ENCODE measurements at places on chromosomes 1 and 21.

DNA sequence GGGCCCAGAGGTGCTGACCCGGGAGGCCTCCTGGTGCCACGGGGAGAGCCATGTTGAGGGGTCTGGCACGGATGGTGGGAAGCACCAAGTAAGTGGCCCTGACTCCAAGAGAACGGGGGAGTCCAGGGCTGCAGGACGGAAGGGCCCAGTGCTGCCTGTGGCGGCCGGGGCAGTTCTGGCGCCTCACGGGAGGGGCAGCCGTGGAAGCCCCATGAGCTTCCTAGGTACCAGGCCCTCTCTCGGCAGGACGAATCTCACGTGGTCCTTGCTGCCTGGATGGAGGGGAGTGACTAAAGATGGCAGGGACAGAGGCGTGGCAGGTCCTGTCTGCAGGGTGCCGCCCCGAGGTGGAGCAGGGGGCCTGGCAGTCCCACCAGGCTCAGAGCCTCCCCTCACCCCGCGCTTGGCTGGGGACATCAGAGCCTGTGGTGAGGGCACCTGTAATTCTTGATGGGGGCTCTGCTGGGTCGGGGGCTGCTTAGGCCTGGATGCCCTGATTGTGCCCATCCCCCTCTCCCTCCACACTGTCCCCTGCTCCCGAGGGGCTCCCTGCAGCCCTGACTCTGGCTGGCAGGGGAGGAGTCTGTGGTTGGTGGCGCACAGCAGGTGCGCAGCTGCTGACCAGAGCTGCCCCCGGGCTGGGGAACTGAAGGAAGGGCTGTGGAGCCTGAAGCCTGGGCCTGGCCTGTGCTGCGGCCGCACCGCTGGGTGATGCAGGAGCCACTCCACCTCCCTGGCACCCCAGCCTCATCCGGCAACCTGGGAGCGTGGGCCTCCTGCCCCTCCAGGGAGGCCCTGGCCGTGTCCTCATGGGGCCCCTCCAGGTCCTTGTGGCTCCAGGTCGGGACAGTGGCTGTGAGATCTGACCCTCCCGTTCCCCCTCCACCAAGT lies 31.4 kb downstream of the POFUT2 start:
- no peak for DNase-seq

- DNase-seq: no peak
Observed at GRCh38 chr1:150409504-150410362, 45.8 kb downstream of the RPRD2 start.

DNA sequence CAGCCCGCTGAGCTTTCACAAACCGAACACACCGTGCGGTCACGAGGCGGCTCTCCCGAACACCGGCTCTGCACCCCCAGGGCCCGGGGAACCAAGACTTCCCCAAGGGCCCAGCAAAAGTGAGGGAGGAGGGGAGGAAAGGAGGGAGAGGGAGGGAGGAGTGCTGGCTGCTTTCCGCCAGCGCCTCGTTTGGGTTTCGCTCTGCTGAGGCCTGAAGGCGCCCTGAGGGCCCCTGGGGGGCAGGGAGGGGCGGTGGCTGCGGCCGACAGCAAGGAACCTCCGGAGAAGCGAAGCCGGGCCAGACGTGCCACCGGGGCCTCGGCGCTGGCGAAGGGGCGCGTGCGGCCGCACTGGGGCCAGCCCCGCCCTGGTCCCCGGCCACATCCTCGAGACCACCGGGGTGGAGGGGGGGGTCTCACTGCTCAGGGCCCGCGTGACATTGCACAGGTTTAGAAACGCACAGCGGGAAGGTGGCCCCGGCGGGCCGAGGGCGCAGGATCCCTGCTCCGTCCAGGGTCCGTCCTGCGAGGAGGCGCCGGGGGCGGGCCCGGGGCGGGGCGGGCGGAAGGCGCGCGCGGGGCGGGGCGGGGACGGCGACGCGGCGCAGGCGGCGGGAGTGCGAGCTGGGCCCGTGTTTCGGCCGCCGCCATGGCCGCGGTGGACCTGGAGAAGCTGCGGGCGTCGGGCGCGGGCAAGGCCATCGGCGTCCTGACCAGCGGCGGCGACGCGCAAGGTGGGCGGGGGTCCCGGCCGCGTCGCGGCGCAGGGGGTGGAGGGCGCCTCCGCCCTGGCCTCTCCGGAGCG lies at the start of gene PFKL:
TSS of gene PFKL (plus strand) at position 596 of the 804 bp plus-strand sequence. CDS start at position 649, 53 bp downstream.
- DNase-seq: peak; percentile 98

GRCh38 chr1:23529146-23530086 lies 1.6 kb downstream of the E2F2 start:
- no peak for DNase-seq

- DNase-seq: no peak
Observed at GRCh38 chr1:79737193-79737592, 730.7 kb upstream of the ADGRL4 start.

GRCh38 chr1:154954541-154954940 lies 1.4 kb downstream of the PBXIP1 start:
- no peak for DNase-seq

DNA sequence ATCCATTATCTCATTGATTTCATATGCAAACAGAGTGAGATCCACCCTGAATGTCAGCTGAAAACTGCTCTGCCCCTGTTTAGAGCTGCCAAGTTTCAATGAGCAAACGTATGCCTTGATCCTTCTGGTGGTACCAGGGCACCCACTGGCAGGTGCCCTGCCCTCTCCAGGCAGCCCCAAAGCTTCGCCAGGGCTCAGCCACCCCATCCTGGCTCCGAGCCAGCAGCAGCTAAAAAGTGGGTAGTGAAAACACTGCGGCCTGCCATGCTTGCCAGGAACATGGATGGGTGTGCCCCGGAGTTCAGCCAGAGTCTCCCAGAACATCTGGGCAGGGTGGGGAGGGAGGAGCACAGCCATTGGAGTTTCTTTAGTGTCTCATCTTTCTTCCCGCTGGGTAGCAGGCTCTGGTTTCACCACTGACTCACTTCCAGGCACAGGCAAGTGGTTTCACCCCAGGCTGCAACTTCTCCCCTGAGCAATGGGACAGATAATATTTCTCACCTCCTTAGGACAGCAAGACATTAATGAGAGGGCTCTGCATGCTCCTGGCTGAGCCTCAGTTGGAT lies 8.1 kb upstream of the LMX1A start:
- DNase-seq: no peak

GRCh38 chr21:40067751-40068150 lies 200.5 kb downstream of the PCP4 start:
- DNase-seq: no peak

- DNase-seq: no peak
Observed at GRCh38 chr1:180881806-180882509, 30.7 kb upstream of the KIAA1614 start.

DNA sequence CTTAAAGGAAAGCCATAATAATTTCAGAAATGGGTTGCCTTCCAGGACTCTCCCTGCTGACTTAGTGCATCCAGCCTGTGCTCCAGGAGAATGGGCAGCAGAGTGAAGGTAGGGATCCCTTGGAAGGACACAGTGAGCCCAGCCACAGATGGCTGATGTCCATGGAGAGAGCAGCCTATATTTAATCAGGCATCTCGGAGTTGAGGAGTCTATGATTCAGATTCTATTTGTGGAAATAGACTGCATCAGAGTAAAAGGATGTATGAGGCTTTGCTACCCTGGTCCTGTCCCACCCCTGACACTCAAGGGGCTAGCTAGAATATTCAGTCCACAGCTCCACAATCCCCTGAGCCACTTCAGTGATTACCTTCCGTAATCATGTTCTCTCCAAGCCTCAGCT lies 43.8 kb upstream of the PBX1 start:
- no peak for DNase-seq

DNA sequence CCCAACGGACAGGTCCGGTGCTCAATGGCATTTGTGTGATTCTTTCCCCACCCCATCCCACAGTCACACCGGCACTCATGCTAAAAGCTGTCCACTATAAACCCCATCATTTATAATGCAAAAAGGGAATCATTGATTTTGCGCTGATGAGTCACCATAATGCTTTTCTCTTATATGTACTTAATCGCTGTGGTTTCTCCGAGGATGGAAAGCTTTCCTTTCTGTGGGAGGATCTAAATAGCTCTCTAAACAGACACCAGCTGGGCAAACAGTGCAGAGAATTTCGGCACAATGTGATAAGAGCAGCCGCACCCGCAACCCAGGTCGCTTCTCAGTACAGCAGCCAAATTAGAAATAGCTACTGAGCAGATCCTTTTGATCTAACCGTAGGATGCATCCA lies 85.6 kb downstream of the SETD4 start:
- no peak for DNase-seq

GRCh38 chr1:160083968-160084770 lies 2.8 kb downstream of the KCNJ9 start:
- no peak for DNase-seq

- DNase-seq: no peak
Observed at GRCh38 chr1:70071601-70072000, 133.8 kb downstream of the LRRC40 start.

GRCh38 chr1:170240409-170240808 lies 94.7 kb downstream of the NTMT2 start:
- no peak for DNase-seq

GRCh38 chr1:244394826-244395765 lies 56.6 kb downstream of the ADSS2 start:
- DNase-seq: no peak

DNA sequence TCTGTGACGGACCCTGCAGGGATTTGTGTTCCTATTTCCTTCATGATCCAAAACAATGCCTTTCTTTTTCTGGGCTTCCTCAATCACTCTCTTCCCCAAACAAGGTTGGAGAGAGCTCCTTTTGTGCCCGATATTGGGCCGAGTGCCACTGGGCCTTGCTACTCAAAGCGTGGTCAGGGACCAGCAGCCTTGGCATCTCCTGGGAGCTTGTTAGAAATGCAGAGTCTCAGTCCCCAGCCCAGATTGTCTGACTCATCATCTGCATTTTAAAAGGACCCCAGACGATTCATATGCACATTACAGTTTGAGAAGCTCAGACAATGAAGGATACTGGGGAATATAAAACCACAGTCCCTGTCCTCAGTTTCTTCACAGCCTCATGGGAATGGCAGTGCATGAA lies 19.9 kb downstream of the ADORA1 start:
- no peak for DNase-seq

DNA sequence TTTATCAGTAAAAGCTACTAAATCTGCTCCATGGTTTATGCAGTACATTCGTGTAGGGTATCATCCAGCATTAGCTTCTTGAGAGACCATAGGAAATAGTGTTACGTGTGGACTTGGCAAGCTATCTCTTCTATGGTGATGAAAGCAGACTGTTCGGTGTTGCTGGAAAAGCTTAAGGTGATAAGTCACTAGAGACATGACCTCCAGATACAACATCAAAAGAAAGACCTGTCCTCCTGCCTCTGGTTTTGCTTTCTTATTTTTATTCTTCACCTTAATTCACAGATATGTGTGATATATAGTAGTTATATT lies 53.5 kb upstream of the S1PR1 start:
- DNase-seq: no peak

DNA sequence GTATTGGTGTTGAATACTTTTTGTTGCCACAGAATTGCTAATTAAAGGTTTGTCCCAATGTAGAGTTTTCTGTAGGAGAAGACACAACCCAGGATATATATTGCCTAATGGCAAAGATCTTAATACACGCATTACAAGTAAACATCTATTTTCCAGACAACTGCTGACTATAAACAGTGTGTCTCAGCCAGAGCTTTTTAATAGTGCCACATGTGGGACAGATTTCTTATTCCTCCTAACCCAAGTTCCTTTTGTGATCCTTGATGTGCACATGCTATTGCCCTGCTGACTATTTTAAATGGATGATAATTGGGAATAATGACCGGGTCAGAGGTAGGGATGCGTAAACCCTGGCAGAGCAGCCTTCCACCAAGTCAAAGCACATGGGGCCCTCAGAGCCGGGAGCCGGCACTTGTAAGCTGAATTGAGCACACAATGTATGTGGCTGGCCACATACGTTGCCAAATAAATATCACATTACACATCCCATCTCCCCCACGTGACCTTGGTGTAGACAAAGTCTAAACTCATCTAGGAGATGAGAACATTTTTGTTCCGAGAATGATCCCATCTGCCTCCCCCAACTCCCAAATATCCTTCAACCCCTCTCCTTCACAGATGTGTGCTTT lies 209.8 kb upstream of the NFIA start:
- no peak for DNase-seq

DNA sequence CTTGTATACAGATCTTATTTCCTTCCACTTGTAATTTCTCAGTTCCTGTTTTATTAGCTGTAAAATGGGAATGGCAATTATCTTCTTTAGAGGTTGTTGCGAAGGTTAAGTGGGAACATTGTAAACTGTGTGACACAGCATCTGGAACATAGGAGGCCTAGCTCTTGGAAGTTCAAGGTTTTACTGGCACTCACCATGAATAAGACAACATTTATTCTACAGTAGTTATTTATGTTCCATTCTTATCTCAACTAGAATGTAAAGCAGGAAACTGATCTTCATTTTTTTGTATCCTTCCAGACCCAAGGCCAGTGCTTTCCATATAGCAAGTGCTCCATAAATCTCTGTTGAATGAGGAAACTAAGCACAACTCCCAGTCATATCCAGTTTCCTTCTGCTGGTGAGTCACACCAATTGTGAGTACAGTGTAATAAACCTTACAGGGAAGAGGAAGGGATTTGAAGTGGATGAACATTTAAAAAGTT lies 1.4 kb downstream of the BCL10 start:
- DNase-seq: no peak

- no peak for DNase-seq
Observed at GRCh38 chr1:244176201-244176600, 125.1 kb downstream of the ZBTB18 start.

DNA sequence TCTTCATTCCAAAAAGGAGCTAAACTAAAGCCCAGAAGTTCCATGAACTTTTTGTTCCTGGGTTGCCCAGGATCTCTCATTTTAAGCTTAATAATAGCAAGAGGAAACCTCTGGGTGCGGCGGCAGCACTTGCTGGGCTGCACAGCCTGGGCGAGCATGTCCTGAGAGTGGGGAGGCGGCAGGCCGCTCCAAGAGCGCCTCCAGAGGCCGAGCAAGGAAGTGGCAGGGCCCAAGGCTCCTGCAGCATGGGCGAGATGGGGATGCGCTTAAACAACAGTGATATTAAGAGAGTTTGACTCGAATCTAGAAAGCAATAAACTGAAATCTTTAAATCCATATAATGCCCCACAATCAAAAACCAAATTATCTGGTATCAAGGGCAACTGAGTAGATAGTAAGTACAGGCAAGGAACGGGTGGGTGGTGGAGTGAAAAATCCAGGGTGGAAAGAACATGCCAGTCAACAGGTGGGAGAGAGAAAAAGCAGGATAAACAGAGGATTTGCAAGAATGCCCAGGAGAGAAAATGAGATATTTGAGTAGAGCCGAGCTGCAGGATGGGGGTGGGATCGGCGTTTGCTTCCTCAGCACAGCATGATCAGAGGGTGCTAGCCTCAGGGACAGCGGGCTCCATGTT lies 14.1 kb upstream of the TNR start:
- DNase-seq: peak; percentile 58

GRCh38 chr1:231550448-231550781 lies 21.9 kb downstream of the TSNAX start:
- DNase-seq: no peak

DNA sequence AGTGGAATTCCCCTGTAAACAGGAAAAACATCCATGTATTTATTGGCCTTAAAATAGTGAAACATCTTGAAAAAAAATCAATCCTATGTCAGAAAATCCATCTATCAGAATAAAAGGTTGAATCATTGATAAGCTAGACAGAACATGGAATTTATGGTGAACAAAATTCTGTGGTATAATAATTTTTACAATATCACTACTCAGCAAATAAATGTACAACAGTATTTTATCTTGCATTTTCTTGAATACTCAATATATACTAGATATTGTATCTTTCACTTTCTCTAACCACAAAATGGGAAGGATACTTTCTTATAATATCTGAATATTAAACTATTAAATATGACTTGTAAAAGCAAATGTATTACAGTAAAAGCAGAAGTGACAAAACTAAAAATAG lies 5.7 kb upstream of the UBE4B start:
- no peak for DNase-seq
